Daoy (cell line): ENCODE measurements at places on chromosomes 3 and 15. TPM values are rescaled to one million over a fixed set of nuclear protein-coding genes. Genes with fewer than 3 reads are reported as not detected.

The PPP1R14D gene
- total RNA-seq, result not detected in 2 replicates

The SPINK8 gene
- not detected in 2 replicates for total RNA-seq

The IMPG2 gene
- total RNA-seq, result 0.21 TPM in 1 of 2 replicates, not detected in the other

The CAMP gene
- not detected in 2 replicates for total RNA-seq

The LIPC gene
- 0.74 and 1.5 TPM in 2 replicates for total RNA-seq

The GP5 gene
- not detected in 2 replicates for total RNA-seq

The LHFPL4 gene
- 0.29 TPM in 1 of 2 replicates, not detected in the other for total RNA-seq

The RBMS3 gene
- total RNA-seq, result 11.0 and 23.2 TPM in 2 replicates

The HLTF gene
- 43.6 and 48.6 TPM in 2 replicates for total RNA-seq

The UTS2B gene
- total RNA-seq, result not detected in 2 replicates

The IQCF5 gene
- total RNA-seq, result not detected in 2 replicates

The ITIH4 gene
- 0.09 and 0.40 TPM in 2 replicates for total RNA-seq

The GOLGA6B gene
- not detected in 2 replicates for total RNA-seq

The FAM81A gene
- total RNA-seq, result 1.4 and 1.6 TPM in 2 replicates

The CHRFAM7A gene
- 8.4 and 17.5 TPM in 2 replicates for total RNA-seq

The ACTC1 gene
- total RNA-seq, result not detected in 2 replicates

The MESP2 gene
- total RNA-seq, result 0.29 and 0.54 TPM in 2 replicates

The PLA1A gene
- not detected in 2 replicates for total RNA-seq

The ESYT3 gene
- total RNA-seq, result 0.34 and 0.68 TPM in 2 replicates

The SUSD5 gene
- total RNA-seq, result 2.3 and 5.9 TPM in 2 replicates

The KLHDC8B gene
- total RNA-seq, result 2.1 and 3.2 TPM in 2 replicates

The GNAT1 gene
- not detected in 2 replicates for total RNA-seq

The FBXL2 gene
- 2.6 and 3.7 TPM in 2 replicates for total RNA-seq

The FSTL1 gene
- total RNA-seq, result 476 and 490 TPM in 2 replicates

The PIAS1 gene
- 14.9 and 25.6 TPM in 2 replicates for total RNA-seq

The UBL7 gene
- 109 and 115 TPM in 2 replicates for total RNA-seq

The FRMD5 gene
- total RNA-seq, result 6.9 and 8.7 TPM in 2 replicates

The SLC9C1 gene
- not detected in 2 replicates for total RNA-seq

The ADAMTS17 gene
- total RNA-seq, result 0.39 and 5.1 TPM in 2 replicates

The DNAJA4 gene
- 1.6 TPM in 1 of 2 replicates, not detected in the other for total RNA-seq
